ENCODE measurements at places on chromosomes 3 and 15. TPM values are rescaled to one million over a fixed set of nuclear protein-coding genes. Genes with fewer than 3 reads are reported as not detected.
A peak's percentile ranks its signal among the peaks of the same experiment; 100 is the strongest.

The FAM131A gene
- 10.5 TPM for polyA plus RNA-seq

The CLDN18 gene
- 1.4 TPM for polyA plus RNA-seq

The MPI gene
- polyA plus RNA-seq = 70.2 TPM

The THRB gene
- polyA plus RNA-seq = 23.2 TPM

The DPPA2 gene
- 0.81 TPM for polyA plus RNA-seq

DNA sequence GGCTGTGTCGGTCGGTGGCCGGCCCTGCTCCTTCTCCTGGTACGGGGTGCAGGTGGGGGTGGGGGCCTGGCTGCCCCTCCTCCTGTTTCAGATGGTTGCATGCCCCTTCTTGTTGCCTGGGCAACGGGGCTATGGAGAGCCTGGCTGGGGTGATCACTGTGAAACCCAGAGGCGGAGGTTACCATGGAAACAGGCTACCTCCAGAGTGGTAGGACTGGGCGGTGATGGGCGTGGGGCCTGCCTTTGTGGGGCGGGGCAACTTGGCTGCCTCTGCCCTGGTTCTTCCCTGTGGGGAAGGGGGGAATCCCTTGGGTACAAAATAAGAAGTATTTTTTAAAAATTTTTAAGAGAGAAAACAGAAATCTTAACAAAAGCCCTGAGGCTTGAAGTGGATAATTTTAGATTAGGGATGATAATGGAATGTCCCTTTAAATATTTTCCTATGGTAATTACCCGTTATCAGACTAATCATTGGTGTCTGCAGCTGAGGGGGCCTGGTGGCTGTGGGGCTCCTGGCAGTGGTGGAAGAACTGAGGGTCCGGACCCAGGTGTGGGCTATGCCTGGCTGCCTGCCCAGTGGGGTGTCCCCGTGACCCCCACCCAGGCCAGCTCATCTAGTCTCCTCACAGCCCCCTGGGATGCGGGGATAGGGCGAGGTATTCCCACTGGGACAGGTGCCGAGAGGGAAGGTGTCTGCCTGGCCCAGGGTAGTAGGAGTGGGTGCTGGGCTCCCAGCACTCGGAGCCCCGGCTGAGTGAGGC lies 32.5 kb downstream of the PLXNA1 start:
- DNase-seq = no peak

DNA sequence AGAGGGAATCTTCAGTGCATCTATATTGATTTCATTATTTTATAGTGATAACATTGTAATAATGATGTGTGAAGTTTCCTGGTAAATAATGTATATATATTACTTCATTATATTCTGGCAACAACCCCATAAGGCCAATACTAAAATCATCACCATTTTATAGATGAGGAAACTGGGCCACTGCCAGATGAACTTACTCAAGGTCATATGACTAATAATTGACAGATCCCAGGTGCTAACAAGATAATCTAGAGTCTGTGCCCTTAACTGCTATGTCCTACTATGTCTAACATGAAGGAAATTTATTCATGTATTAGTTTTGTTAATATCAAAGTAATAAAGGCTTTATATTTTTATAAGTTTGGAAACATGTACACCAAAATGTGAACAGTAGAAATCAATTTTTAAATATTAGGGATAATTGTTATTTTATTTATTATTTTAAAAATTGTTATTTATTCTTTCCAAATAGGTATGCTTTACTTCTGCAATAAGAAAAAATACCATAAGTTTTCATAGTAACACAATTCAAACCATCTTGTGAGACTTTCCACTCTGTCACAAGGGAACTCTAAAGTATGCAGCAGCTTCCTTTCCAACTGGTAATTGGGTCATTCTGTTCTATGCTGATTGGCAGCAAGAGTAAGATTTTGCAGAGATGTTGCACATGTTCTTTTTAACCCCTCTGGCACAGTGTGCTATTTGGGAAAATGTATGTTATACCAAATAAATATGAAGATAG lies 90.8 kb upstream of the CMC1 start:
- DNase-seq = no peak

DNA sequence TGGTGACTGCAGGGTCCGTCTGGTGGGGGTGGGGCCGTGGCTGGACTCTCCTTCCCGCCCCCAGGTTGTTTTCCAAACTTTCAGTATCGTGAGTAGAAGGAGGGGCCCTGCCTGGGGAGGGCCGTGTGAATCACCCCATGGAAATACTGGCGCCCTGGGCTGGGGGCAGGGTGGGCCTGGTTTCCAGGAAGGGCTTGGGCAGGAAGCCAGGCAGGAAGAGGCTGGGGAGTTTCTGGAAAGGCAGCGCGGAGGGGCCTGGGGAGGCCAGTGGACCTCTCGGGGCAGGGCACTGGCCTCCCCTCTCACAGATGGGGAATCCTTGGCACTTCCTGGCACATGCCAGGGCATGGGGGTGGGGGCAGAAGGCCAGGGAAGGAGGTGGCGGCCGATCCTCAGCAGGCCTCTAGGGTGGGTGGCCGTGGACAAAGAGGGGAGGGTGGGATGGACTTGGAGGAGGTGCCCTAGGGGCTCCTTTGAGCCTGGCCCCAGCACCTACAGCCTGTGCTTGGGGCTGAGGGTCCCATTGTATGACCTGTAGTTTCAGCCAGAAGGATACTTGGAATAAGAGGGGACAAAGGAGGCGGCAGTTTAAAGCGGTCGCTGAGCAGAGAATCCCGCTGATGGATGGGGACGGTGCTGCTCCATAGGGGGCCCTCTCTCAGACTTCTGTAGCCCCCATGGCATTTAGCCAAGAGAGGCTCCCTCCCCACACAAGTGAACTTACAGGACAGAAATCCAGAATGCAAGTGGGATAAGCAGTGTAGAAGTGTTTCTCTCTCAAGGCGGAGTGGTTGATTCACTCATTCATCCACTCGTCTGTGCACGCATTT lies 56.5 kb upstream of the GATA2 start:
- peak; percentile 46 for DNase-seq

GRCh38 chr3:187717572-187717971 lies 15.2 kb upstream of the RTP2 start:
- no peak for DNase-seq

DNA sequence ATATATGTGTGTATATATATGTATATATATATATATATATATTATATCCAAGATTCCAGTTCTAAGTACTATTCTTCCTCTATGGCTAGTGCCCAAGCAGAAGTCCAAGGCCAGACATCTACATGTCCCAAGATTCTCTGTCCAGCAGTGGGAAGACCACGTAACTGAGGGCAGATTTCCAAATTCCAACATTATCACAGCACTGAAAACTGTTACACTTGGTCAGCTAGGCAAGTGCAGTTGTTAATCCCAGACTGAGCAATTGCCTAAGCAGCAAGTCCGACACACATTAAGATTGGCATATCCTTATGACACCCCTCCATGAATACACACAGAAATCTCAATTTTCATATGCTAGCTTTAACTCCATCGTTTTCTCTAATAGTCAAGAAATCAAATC lies 1148.5 kb downstream of the IGSF11 start:
- DNase-seq = no peak

DNA sequence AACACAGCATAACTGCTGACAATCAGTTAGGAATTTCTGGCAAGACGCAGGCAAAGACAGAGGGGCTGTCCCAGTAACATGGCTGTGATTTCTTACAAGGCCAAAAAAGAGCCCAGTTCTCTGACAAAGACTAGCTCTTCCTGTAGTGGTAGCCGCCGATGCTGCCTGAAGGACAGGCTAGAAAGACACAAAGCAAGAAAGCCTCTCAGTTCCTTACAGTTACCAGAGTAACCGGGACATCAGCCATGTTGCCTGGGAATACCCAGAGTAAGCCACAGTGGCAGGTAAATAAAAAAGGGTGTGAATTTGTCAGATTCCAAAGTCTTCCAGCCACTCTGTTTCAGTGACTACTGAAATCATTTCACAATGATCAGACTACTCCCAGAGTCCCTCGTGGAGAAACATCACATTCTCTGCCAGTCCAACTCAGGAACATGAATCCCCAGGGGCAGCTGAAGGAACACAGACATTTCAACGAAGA lies 493.6 kb upstream of the ADAMTS9 start:
- DNase-seq = no peak

DNA sequence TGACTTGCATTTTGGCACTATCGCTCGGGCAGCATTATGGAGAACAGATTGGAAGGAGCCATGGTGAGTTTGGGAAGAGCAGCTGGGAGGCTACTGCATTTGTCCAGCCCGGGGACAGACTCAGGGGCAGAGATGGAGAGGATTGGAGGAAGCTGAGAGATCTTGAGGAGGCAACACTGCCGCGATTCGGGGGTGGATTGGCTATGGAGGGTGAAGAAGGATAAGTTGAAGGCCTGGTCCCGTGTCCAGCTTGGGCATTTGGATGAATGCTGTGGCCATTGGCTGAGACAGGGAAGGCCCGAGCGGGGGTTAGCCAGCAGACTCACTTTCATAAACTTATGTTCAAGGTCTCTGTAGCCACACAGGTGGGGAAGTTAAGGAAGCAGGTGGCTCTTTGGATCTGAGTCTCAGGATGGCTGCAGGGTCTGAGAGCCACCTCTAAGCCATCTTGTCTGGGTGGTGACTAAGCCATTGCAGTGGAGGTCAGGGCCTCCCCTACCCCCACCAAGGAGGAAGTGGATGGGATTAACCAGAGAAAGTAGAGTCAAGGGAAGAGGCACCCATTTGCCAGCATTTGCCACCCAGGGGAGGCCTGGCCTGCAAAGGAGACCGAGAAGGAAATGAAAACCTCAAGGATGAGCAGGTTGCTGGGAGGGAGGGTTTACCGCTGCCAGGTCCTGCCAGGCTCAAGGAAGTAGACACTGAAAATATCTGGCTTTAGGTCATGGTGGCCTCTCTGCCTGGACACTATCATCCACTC lies 144.0 kb upstream of the TLE3 start:
- no peak for DNase-seq

DNA sequence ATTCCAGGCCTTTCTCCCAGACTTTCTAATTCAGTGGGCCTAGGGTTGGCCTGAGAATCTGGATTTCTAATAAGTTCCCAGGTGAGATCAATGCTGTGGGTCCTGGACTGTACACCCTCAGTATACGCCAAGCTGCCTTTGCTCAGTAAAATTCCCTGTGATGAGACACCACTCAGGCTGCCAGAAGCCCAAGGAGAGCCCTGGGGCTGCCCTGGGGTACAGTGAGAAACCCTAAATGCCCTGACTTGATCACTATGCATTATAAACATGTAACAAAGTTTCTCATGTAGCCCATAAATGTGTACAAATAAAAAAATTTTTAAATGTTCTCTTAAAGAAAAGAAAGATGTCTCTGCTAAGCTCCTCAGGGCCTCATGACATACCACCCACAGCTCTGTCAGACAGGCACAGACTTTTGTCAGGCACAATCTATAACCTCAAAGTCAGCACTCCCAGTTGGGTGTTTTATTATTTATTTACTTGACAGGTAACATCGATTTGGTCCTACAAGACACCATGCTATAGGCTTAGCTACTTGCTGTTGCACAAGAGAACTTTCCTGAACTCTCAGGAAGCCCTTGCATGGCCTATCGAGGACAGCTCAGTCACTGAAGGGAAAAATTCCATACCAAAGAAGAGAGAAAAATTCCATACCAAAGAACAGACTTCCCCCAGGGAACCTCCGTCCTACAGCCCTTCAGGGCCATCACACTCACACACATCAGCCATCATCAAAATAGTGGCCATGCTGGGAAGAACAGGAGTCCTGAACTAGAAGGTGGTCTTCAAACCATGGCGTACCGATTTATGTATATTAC lies 22.7 kb downstream of the LARP6 start:
- no peak for DNase-seq

- no peak for DNase-seq
These were observed at the start of gene SEMA3B for GRCh38 chr3:50268703-50269451. TSS of gene SEMA3B (plus strand) at chr3:50269147. CDS start at chr3:50269241, 94 bp downstream.

- no peak for DNase-seq
These were observed 48.0 kb upstream of the RAB6B start for GRCh38 chr3:133943639-133944141.

GRCh38 chr3:50345008-50345407 lies 524 bp downstream of the ZMYND10 start:
- no peak for DNase-seq

- no peak for DNase-seq
These were observed 28.4 kb upstream of the CNTN3 start for GRCh38 chr3:74642876-74643275.

GRCh38 chr15:63006032-63006878 lies 36.3 kb upstream of the TPM1 start:
- DNase-seq = no peak

GRCh38 chr15:48145923-48146322 lies 25.1 kb downstream of the SLC24A5 start:
- no peak for DNase-seq

GRCh38 chr3:50212502-50212901 lies 7.4 kb downstream of the SLC38A3 start:
- DNase-seq = no peak

DNA sequence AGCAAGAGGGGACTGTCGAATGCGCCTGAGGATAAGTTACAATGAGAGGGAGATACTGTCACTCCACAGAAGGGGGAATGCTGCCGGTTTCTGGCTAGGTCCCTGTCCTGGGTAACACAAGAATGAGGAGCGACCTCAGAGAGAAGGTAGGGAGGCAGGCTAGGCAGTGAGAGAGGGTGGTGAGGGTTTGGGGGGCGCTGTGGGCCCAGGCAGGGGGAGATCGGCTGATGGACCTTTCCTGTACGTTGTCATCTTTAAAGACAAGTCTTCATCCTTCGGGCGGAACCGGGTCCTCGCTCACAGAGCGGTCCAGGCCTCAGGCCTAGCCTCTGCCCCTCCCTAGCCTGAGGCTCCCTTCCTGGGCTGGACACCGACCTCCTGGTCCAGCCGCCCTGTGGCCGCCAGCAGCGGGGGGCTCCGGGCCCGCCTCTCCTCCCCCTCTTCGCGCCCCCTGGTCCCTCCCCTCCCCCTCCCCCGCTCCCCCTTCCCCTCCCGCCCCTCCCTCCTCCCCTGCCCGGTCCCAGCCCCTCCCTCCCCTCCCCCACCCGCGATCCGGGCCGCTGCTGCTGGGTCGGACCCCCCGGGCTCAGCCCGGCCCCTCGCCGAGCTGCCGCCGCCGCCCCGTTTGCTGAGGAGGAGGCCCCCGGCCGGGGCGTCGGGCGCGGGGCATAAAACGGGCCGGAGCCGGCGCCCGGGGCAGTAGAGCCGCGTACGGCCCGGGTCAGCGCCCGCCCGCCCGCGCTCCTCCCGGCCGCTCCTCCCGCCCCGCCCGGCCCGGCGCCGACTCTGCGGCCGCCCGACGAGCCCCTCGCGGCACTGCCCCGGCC lies at the start of gene CHRD:
TSS of gene CHRD (plus strand) at position 697 of the 827 bp plus-strand sequence. CDS start 265 bp downstream, outside the sequence.
- no peak for DNase-seq

DNA sequence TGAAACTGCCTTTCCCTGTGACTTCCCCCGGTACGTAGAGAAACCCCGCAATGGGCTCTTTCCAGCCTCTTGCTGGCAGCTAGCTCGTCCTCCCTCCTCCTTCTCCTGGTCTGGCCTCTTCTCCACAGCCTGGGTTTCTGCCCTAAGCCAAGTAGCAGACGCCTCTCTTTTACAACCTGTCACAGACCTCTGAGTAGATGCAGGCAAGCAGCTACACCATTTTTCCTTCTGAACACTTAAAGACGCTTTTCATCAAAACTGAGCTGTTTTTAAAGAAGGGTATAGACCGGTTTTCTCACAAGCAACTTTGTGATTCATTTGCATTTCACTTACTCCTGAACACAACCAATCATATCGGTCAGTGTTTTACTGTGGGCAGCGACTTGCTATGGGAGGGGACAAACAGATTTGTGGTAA lies 32.0 kb downstream of the ADAMTSL3 start:
- DNase-seq = no peak

- no peak for DNase-seq
These were observed 20.7 kb downstream of the CHL1 start for GRCh38 chr3:217099-217813.

- no peak for DNase-seq
These were observed 277.7 kb upstream of the ROPN1 start for GRCh38 chr3:124269619-124270018.

- DNase-seq = no peak
These were observed 79.5 kb upstream of the UMPS start for GRCh38 chr3:124650798-124651197.

GRCh38 chr3:94405258-94406035 lies 342.6 kb downstream of the NSUN3 start:
- DNase-seq = no peak

Data from right renal pelvis (tissue), 4 donors.